ENCODE measurements at places on chromosomes 12 and 14.

GRCh38 chr12:69616025-69616424, 5.3 kb upstream of the LRRC10 start:
- DNase-seq: no peak

- DNase-seq: no peak
These were observed 43.9 kb downstream of the ERC1 start for GRCh38 chr12:1034751-1035457.

GRCh38 chr14:106807493-106807892, 1281.1 kb downstream of the TMEM121 start:
- no peak for DNase-seq

DNA sequence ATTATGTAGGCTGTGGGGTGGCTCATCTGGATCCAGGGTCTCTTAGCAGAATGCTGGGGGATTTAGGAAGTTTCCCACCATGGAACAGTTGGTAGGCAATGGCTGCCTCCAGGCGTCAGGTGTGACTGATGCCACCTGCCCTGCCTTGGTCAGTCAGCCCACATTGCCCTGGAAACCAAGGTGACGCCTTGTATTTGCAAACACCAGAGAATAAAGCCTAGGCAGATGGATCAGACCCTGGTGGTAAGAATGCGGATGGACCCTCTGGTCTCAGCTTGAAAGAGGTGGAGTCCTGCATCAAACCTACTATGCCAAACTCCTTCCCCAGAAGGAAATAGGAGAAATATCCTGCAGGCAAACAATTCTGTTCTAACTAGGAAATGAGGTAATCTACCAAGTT, 38.2 kb downstream of the NCKAP5L start:
- DNase-seq: no peak

GRCh38 chr14:73478684-73479083, 12.0 kb upstream of the RIOX1 start:
- no peak for DNase-seq
